ENCODE measurements at places on chromosomes 6 and 20.

- ATAC-seq: no peak
These were observed 11.0 kb upstream of the SIM1 start for GRCh38 chr6:100475554-100476320.

DNA sequence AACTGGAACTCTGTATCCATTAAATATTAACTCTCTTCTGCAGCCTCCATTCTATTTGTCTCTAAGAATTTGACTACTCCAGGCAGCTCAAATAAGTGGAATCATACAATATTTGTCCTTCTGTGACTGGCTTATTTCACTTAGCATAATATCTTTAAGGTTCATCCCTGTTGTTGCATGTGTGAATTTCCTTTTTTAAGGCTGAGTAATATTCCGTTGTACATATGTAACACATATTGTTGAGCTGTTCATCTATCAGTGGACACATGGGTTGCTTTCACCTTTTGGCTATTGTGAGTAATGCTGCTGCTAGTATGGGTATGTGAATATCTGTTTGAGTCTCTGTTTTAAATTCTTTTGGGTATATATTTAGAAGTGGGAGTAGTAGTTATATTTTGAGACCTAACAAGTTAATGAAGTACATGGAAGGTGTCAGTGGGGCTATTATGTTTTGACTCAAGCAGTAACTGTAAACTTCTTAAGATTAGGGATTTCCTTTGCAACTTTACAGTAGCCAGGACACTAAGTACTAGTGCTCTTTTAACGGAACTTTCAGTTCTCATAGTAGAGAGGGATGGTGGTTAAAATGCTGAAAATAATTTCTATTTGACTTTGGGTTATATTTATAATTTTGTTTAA lies 29.7 kb upstream of the TMEM217 start:
- ATAC-seq: no peak

DNA sequence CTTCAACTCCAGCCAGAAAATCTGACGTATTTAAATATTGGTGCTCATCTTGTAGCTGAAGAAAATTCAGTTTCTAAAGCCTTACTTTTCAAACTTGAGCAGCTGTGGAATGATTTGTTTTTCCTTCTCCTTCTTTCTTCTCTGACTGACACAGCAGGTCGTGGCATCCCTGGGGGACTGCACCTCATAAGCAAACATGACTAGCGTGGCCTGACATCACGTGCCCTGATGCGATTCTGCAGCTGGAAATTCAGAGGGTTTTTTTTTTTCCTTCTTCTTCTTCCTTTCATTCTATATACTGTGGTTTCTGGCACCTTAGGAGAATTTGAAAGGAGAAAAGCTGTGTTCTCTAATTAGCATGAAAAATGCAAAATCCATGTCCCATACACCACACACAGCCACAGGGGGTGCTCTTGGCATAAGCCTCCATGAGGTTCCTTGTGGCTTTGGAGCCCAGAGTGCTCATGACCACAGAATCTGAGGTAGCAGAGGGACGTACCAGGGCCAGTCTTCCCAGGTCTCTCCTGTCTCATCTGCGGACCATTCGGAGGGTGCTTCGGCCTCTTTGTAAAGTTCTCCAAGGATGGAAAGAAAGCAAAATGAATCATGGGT lies 258.5 kb upstream of the CDH4 start:
- ATAC-seq: no peak

DNA sequence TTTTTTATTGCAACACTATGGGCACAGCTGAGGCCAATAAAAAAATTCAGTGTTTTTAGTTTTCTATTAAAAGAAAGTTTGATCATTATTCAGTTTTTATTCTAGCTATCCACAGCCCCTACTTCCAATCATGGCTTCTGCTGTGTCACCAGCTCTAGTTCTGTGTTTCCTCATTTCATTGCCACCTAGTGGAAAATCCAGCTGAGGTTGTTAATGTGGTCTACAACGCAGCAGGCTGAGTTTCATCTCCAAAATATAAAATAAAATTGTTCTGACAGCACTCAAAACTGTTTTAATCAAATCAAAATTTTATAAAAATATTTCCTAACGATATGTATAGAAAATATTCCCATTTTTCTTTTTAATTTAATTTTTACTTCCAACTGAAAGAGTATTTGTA lies 13.6 kb downstream of the COL9A1 start:
- no peak for ATAC-seq

DNA sequence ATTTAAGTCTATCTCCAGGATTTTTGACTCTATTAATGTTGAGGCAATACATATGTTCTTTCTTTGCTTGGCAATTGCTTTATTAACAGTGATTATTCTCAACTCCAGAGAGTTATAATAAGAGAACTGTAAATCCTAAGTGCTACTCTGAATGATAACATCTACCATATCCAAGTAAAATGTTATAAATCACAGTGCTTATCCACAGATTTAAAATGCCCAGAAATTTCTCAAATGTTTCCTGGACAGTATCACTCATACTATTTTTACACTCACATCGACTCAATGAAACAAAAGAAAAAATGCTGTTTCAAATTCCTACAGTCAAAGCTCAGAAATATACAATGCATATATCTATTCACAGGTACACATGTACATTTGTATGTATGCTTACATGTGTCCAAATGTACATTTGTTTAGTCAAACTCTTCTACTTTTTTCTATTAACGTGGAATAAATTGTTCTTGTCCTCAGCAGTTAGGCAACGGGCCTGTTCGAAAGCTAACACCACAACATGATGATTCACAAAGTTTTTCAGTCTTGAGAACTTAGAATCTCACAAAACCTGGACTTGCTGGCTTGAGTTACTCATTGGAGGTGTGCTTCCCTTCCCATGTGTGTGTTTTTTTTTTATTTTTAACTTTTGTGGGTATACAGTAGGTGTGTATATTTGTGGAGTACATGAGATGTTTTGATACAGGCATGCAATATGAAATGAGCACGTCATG lies 193.0 kb downstream of the GJA10 start:
- no peak for ATAC-seq

- no peak for ATAC-seq
These were observed 288.0 kb upstream of the PLCB4 start for GRCh38 chr20:8780915-8781314.

DNA sequence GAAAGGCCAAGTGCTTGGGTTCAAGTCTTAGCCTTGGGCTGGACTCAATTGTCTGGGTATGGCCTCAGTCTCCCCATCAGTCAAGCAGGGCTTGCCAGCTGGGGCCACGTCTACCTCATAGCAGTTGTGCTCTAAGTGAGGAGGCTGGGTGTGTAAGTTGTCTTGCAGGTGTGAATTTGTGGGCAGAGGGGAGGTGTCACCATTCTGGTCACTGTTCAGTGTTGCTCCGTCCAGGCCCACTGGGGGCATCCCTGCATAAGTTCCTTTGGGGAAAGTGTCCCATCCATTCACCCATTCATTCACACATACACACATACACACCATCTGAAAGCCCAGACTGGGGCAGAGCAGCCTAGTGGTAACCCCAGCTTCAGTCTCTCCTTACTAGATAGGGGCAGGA lies 36.3 kb downstream of the TFEB start:
- no peak for ATAC-seq

Data from stimulated activated memory B cell treated with anti-CD40 and anti-IgM and Interleukin-4, amounts not matched to agents 10 μg/mL and 1 μg/mL and 100 μg/mL, for 72 hours (primary cell).